ENCODE measurements at places on chromosomes 5 and 9.

DNA sequence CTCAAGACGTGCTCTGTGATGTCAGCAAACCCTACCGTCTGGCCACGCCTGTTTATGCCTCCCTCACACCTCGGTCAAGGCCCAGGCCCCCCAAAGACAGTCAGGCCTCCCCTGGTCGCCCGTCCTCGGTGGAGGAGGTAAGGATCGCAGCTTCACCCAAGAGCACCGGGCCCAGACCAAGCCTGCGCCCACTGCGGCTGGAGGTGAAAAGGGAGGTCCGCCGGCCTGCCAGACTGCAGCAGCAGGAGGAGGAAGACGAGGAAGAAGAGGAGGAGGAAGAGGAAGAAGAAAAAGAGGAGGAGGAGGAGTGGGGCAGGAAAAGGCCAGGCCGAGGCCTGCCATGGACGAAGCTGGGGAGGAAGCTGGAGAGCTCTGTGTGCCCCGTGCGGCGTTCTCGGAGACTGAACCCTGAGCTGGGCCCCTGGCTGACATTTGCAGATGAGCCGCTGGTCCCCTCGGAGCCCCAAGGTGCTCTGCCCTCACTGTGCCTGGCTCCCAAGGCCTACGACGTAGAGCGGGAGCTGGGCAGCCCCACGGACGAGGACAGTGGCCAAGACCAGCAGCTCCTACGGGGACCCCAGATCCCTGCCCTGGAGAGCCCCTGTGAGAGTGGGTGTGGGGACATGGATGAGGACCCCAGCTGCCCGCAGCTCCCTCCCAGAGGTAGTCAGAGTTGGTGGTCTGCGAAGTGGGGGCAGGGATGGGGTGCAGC is 103.2 kb downstream of the PPARGC1B start:
- no peak for DNase-seq

DNA sequence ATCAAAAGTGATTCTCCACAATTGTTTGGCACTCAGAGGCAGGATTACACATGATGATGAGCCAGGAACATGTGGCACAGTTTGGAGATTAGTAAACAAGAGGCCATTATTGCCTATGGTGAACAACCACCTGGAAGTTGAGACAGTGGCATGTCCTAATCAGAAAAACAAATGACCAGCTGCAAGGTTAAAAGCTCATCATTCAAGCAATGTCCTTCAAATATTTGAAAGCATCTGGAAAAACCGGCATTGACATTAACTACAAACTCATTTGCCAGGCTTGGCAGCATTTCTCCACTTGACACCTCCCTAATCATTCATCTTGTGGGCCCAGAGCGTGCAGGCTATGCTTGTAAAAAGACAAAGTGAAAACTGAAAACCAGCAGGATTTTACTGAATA is 80.6 kb upstream of the MEGF10 start:
- no peak for DNase-seq

DNA sequence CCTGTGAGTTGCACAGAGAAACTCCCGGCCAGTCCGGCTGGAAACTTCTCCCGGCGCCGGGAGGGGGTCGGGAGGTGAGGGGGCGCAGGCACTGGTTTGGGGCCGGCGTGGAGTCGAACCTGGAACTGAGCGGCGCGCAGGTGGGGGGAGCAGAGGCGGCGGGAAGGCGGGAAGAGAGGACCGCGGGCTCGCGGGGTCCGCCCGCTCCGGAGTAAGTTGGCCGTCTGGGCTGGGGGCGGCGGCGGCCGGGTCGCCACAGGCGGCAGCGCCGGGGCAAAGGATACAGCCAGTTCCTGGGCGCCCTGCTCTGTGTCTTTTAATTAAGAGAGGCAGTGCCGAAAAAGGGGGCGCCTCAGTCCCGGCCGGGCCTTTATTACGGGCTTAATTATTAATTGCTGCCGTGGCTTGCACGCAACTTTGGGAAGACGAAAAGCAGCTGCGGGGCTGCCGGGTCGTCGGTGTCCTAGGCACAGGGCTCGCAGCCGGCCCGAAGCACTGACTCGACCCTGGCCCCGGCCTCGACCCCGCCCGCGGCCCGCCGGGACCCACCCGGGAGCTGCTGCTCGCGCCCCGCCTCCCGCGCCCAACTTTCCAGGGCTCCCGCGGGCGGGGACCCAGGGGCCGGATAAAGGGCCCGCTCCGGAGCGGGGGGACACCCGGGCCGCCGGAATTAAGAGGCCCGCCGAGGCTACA is 1.1 kb downstream of the NTNG2 start:
- no peak for DNase-seq

- no peak for DNase-seq
These were observed 23.8 kb upstream of the TRPM3 start for GRCh38 chr9:71145179-71145578.

GRCh38 chr5:2740051-2740875 is 11.2 kb downstream of the IRX2 start:
- DNase-seq: no peak

DNA sequence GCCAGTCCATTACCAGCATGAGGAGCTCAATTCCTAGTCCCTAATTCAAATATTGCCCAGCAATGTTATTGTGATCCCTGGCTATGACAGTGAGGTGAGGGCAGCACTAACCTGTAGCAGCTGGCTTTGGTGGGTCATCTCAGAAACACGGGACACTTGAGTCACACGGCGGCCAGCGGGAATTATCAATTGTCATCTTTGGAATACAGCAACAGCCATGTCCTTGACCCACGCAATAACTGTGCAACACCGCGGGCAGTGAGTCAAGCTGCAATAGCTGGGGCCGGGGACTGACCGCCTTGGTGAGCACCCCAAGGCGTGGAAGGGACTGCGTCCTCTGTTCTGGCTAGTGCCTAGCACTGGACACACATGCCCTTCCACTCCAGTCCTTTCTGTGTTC is 62.5 kb upstream of the ALDH1B1 start:
- DNase-seq: no peak

DNA sequence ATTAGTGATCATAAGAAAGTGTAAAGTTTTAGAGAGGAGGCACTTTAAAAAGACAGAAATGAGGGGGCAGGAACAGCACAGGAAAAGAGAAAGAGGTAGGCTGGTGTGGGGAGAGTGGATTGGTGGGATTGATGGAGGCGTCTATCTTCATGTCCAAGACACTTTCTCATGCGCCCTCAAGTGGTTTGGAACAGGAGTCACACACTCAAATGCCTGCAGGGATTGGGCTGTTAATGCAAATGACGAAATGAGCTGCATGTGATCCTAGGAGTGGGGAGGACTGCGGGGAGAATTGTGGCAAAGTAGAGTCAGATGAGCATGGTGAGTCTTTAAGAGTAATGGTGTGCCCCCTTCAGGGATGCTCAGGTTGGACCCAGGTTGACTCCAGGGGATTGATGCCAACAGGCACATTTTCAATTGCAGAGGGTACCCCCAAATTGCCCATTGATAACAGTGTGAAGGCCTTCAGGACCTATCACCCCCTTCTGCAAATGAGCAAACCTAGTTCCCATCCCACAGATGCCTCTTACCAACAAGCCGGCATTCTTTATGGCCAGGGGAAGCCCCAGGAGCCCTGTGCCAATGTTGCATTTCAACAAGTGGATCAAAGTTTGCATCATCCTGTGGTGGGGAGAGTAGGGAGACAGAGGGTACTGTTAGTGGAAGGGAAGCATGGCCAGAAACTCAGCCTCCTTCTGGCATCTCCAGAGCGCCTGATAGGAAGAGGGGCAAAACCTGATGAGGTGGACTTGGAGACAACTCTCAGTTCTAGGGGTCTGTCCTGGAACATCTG is 5.3 kb downstream of the SLC36A3 start:
- no peak for DNase-seq

DNA sequence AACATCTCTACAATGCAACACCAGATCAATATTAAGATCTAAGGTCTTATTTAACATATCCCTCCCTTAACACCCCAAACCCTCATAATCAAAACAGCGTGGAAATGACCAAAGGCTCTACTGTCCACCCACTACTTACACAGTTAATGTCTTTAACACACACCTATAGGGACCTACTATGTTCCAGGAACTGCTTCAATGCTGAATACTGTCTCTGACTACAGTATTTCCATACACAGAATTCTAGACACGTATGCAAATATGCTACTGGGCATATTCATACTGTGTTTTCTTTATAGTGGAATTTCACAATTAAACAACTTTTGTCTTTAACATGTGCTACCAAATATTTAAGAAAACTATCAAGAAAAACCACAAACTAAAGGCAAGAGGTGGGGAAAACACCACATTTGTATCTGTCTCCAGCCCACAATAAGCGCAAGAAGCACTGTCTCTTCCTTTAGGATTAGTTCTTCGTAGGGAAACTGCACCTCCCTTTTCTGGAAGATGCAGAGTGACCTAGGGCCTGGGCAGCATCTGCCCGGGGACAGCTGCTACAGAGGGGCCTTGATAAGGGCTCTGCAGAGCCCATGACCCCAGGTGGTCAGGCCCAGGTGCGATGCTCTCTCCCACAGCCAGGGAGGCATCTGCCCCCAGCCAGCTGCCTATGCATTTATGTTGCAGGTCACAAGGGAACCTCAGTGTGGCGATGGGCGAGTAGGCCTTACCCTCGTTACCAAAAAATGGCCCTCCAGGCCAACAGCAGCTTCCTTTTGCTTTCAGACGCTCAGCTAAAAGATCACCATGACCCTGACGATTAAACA is 55.2 kb downstream of the PSMB7 start:
- DNase-seq: no peak

DNA sequence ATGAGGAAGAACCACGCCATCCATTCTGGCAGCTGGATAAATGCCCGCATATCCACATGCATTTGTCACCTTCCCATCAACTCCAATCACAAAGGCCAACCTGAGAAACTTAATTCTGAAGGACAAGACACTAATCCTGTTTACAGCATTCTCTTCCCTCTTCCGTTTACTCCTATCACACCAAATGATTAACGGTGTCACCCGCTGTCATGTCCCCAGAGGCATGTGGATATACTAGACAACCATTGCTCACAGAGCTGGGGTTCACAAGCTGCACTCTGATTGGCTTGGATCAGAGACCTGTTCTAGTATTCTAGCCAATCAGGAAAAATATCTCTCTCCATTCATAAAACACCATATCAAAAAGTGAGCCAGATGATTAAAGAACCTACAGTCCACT is 3.6 kb downstream of the MACROH2A1 start:
- DNase-seq: no peak

- DNase-seq: no peak
These were observed 3.3 kb upstream of the ADCY2 start for GRCh38 chr5:7392693-7393024.

GRCh38 chr9:104872656-104873488 is 55.1 kb downstream of the ABCA1 start:
- DNase-seq: peak; percentile 100

DNA sequence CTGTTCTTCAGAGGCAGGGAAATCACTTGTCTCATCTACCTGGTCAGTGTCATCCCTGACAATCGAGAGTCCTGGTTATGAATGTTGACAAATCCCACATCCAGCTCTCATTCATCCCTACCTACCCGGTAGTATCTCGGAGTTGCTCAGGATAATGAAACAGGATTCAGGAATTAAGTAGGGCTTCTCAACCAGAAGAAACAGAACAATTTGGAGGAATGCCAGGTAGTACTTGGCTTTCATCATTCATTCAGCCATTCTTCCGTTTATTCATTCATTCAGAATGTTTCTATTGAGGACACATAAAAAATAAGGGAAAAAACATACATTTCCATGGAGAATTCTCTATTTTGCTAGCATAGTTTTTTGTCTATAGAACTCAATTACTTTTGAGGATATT is 195.0 kb downstream of the ARHGEF28 start:
- no peak for DNase-seq

DNA sequence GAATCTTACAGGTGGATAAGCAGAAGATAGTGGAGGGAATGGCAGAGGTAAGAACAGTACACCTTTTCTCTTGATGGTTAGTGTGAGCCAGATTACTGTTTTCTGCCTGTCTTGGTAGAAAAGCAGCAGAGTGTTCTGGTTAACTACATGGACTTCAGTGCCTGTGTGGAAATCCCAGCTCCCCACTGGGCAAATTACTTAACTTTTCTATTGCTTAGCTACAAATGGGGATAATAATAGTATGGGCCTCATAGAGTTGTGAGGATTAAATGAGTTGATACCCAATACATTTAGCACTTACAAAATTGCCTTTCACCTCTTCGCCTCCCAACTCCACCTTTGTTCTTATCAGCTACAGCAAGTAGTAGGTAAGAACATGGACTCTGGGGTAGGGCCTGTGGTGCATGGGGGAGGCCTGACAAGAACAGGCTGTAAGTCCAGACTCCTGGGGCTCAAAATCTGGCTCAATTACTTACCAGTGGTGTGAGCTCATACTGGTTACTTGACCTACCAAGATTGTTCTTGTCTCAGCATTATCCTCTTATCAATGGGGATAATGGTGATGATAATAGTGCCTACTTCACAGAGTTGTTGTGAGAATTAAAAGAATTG is 125.1 kb downstream of the LIFR start:
- DNase-seq: no peak

DNA sequence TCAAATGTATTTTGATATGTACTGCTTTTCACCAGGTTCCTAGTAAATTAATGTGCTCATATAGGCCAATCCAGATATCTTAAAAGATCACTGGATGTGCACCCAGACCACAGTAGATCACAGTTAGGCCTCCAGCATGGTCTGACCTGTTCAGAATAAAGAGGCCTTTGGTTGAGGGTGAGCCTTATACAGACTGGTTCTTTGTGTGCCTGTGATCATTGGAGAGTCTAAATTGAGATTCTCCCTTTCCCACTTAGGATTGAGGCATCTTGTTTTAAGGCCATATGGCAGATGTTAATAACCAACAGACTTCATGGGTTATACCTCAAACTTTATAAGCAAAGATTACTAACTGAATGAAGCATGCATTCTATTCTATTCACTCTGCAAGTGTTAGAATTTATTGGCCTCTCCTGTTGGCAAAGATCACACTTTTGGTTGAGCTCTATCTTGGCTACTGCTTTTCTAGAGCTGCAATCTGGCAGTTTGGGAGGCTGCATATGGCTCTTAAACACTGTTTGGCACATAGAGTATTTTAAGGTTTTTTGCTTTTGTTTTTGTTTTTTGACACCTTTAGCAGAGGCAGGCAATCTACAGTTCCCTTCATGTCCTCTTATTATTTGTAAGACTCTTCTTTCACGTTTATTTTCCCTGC is 8.5 kb downstream of the CHSY3 start:
- DNase-seq: no peak

GRCh38 chr9:95845751-95846150 is 29.7 kb upstream of the ERCC6L2 start:
- no peak for DNase-seq

DNA sequence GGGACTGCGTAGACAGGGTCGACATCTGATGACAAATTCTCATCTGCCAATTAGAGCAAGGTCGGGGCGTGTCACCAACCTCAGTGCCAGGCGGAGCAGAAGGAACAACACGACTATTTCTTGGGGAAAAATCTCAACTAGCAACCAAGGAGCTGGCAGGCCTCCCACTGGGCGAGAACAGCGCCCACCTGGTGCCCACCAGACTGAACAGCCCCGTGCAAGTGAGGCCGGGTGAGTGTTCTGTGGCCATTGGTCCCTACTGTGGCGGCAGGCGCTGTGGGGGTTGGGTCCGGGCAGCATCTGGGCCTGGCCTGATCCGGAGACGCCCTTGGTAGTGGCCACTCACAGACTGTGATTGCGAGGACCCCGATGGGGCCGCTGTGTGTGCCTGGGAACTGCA is 11.5 kb downstream of the NOTCH1 start:
- DNase-seq: no peak

Measured in RKO (cell line).